ENCODE measurements at places on chromosomes 12 and 14. TPM values are rescaled to one million over a fixed set of nuclear protein-coding genes. Genes with fewer than 3 reads are reported as not detected.

DNA sequence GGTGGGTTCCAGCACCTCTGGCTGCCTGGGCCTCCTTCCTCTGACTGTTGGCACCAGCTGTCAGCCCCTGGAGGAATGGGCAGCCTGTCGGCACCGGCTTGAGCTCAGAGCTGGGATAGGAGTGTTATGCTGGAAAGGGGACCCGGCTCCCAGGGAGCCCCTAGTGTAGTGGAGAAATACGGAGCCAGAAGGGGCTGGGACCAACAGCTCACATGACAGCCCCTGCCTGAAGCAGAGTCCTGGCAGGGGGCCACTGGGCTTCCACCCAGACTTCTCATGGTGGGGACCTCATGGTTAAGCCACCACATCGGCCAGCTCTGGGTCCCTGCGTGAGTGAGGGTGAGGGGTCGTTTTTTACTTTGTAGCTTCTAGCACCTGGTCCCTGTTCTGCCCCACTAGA is 174.5 kb downstream of the TSPAN9 start:
- H3K36me3 ChIP-seq: no peaks in the 10 kb centered on the region
- DNase-seq: no peak
- no peaks in the 10 kb centered on the region for H3K27me3 ChIP-seq
- H3K27ac ChIP-seq: no peak overlapping the region
- no peak overlapping the region for H3K4me3 ChIP-seq

DNA sequence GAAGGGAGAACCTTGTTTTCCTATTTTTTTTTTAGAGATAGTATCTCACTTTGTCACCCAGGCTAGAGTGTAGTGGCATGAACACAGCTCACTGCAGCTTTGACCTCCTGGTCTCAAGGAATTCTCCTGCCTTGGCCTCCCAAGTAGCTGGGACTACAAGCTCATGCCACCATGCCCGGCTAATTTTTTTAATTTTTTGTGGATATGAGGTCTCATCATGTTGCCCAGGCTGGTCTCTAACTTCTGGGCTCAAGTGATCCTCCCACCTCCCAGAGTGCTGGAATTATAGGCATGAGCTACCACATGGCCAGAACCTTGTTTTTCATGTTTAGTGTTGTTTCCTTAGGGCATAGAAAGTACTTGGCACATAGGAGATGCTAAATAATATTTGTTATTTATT is 13.5 kb downstream of the MANSC1 start:
- peaks cover 15% of the 10 kb centered on the region for H3K4me1 ChIP-seq
- no peak for DNase-seq
- H3K27me3 ChIP-seq: no peaks in the 10 kb centered on the region
- no peak overlapping the region for H3K4me3 ChIP-seq
- no peaks in the 10 kb centered on the region for H3K36me3 ChIP-seq

GRCh38 chr14:96109596-96110355 is 70.6 kb downstream of the C14orf132 start:
- H3K27me3 ChIP-seq: no peaks in the 10 kb centered on the region
- H3K27ac ChIP-seq: no peak overlapping the region
- no peak overlapping the region for H3K4me3 ChIP-seq
- H3K4me1 ChIP-seq: no peaks in the 10 kb centered on the region

LPAR5 gene
- 0.03 TPM for polyA plus RNA-seq

DNA sequence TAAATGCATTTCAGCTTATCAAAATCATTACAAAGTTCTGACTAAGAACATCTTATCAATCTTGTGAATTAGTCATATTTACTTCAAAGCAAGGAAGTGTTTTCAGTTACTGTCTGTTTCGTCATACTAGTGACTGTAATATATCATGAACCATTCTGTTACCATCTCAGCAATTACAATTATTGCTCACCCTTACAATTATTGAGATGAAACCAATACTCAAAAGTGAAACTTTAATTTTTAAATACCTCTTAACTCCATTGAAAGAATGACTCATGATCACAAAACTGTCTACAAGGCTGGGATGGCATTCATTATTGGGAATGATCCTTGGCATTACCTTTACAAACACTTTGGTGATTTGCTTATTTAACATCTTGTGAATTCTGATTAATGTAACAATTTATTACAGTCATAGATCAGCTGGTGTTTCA is 90.3 kb downstream of the RPS6KA5 start:
- H3K4me3 ChIP-seq: no peak overlapping the region
- no peaks in the 10 kb centered on the region for H3K4me1 ChIP-seq
- no peak for DNase-seq
- H3K27ac ChIP-seq: no peak overlapping the region

LALBA gene
- polyA plus RNA-seq: not detected

GRCh38 chr14:79586989-79587598 is 624.2 kb downstream of the DIO2 start:
- H3K27ac ChIP-seq: 0 out of 2 replicates have a peak overlapping the region, but pooled peaks have one; percentile 4
- no peaks in the 10 kb centered on the region for H3K27me3 ChIP-seq
- no peak overlapping the region for H3K4me3 ChIP-seq
- no peaks in the 10 kb centered on the region for H3K36me3 ChIP-seq
- no peak for DNase-seq
- H3K4me1 ChIP-seq: no peaks in the 10 kb centered on the region

DNA sequence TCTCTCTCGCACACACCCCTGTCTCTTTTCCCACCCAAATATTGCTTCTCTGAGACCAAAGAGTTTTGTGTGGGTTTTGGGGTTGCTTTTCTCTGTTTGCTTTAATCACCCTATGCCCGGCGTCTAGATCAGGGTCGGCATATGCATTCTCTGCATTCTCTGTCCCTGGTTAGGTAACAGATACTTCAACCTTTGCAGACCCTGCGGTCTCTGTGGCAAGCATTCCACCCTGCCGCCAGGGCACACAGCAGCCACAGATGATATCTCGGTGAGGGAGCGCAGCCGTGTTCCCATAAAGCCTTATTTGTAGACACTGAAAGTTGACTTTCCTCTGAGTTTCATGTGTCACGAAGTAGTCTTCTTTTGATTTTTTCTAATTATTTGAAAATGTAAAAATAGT is 110.4 kb upstream of the FZD10 start:
- H3K27ac ChIP-seq: no peak overlapping the region
- H3K36me3 ChIP-seq: no peaks in the 10 kb centered on the region
- no peaks in the 10 kb centered on the region for H3K4me1 ChIP-seq
- DNase-seq: no peak
- H3K4me3 ChIP-seq: no peak overlapping the region

DNA sequence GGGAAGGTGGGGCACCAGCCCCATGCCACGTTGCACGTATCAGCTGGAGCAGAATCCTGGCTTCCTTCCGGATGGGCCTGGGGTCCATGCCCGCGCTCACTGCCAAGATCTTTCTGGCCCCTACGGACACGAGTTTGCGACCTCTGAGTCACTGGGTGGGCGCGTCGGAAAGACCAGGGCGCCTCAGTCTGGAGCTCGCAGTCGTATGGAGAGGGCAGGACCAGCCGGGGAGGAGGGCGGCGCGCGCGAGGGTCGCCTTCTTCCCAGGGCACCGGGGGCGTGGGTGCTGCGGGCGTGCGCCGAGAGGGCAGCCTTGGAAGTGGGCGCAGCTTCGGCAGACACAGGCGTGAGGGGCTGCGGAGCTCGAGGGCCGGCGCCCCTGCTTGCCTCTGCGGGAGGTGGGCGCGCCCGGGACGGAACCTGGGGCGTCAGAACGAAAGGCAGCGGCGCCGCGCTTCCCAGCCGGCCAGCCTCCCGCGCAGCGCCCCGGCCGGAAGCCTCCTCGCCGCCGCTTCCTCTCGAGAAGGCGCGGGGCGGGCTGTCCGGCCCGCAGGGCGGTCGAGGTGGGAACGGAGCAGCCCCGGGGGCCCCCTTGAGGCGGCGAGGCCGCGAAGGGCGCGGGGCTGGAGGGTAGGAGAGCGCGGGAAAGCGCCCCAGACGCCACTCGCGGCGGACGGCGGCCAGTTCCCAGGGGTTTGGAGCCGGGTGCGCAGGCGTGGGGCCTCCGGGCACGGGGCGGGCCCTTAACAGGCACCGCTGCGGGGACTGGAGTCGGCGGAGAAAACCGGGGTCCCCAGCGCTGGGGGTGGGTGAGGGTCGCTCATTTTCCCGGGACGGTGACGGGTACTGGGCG is at the start of gene ARL6IP4:
Gene ARL6IP4 (plus strand): TSS at position 499 of the 853 bp plus-strand sequence. CDS start 459 bp downstream, outside the sequence.
- H3K27ac ChIP-seq: peak within 1 kb of the TSS; percentile 51
- H3K27me3 ChIP-seq: no peaks in the 10 kb centered on the region
- DNase-seq: peak; percentile 91
- peaks cover 13% of the 10 kb centered on the region for H3K4me1 ChIP-seq
- H3K36me3 ChIP-seq: no peaks in the 10 kb centered on the region

- no peaks in the 10 kb centered on the region for H3K36me3 ChIP-seq
- no peak for DNase-seq
- no peaks in the 10 kb centered on the region for H3K27me3 ChIP-seq
- H3K27ac ChIP-seq: no peak overlapping the region
- peaks cover 7% of the 10 kb centered on the region for H3K4me1 ChIP-seq
- no peak overlapping the region for H3K4me3 ChIP-seq
Measured at GRCh38 chr12:130743176-130743575, 27.1 kb upstream of the RIMBP2 start.

DNA sequence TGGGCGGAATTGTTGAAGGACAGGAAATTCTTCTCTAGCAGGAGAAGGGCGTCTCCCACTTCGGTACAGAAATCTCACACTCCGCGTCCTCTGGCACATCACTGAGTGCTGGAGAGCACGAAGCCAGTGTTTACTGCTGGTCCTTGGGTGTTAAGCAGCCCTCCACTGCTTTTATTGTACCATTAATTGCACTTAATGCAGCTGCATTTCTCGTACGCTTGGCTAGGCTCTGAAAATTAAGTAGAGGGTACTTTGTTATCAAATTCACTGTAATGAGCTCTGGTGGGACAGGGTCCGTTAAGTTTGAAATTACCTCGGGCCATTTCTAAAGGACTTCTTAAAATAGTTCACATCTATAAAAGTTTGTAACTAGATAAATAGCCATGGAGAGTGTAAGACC is 411.2 kb downstream of the NPAS3 start:
- no peaks in the 10 kb centered on the region for H3K27me3 ChIP-seq
- no peak for DNase-seq
- no peak overlapping the region for H3K4me3 ChIP-seq

GRCh38 chr12:114238808-114239207 is 167.1 kb downstream of the TBX5 start:
- H3K36me3 ChIP-seq: no peaks in the 10 kb centered on the region
- H3K27ac ChIP-seq: no peak overlapping the region
- no peaks in the 10 kb centered on the region for H3K4me1 ChIP-seq
- H3K4me3 ChIP-seq: no peak overlapping the region
- no peak for DNase-seq

RBP5 gene
- polyA plus RNA-seq: 0.06 TPM

DNA sequence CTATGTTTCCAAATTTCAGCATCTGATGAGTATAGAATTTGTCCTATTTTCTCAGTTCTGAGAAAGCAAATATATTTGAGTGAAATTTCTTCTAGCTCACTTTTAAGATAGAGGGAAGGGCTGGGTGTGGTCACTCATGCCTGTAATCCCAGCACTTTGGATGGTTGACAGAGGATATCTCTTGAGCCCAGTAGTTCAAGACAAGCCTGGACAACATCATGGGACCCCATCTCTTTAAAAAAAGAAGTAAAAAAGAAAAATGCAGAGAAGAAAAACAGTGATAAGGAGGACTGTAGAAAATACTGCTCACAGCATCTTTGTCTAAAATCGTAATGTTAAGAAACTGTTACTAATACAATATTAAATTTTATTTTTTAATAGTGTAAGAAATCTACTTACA is 2.3 kb upstream of the OR6C70 start:
- DNase-seq: no peak
- H3K4me3 ChIP-seq: no peak overlapping the region
- no peaks in the 10 kb centered on the region for H3K4me1 ChIP-seq

GRCh38 chr14:32597771-32598170 is 268.7 kb downstream of the AKAP6 start:
- peaks cover 43% of the 10 kb centered on the region for H3K4me1 ChIP-seq
- peaks cover 11% of the 10 kb centered on the region for H3K36me3 ChIP-seq
- H3K27ac ChIP-seq: no peak overlapping the region
- H3K27me3 ChIP-seq: no peaks in the 10 kb centered on the region

GRCh38 chr12:124518051-124518932 is 49.1 kb downstream of the NCOR2 start:
- H3K36me3 ChIP-seq: peaks cover 4% of the 10 kb centered on the region
- H3K27ac ChIP-seq: peak overlapping the region; percentile 90
- peaks cover 76% of the 10 kb centered on the region for H3K4me1 ChIP-seq
- peak; percentile 90 for DNase-seq

- peak overlapping the region; percentile 43 for H3K27ac ChIP-seq
- no peak overlapping the region for H3K4me3 ChIP-seq
- no peak for DNase-seq
- peaks cover 11% of the 10 kb centered on the region for H3K36me3 ChIP-seq
- H3K4me1 ChIP-seq: peaks cover 8% of the 10 kb centered on the region
Measured at GRCh38 chr12:6691473-6691872, 2.3 kb upstream of the ZNF384 start.

DNA sequence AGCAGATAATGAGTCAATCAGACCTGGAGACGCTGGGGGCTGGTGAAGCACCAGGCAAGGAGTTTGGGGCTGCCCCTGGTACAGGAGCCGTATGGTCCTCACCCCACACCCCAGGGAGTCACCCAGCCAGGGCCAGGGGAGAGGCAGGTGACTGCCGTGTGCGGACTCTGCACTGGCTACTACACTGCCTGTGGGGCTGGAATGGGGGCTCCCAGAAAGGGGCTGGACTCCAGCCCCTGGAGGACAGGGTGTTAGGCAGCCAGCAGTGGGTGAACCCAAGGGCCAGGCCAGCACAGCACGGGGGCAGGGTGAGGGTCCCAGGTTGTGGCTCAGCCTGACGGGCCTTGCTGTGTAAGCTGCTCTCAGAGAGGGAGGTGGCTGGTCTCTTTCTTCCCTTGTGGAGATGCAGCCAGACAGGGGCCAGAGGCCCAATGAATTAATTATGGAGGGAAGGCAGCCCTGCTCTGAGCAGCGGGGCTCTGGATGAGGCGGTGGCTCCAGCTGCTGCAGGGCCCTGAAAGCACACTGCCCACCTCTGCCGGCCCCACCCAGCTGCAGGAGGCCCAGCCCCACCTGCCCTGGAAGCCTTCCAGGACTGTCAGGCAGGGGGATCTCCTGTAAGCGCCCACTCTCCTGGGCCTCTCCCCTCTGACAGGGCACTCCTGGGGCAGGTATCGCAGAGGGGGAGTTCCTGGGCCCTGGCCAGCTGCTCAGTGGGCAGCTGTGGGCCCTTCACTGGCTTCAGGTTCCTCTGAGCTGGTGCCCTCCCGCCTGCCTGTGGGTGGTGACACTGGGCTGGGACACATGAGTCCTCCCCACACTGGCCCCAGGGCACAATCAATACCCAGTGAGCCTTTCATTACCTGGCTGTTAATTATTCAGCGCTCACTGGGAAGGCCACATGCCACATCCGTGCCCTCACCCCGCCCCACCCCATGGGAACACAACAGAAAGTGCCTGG is 142.5 kb upstream of the C14orf180 start:
- H3K36me3 ChIP-seq: no peaks in the 10 kb centered on the region
- DNase-seq: peak; percentile 82
- no peak overlapping the region for H3K27ac ChIP-seq
- peaks cover 27% of the 10 kb centered on the region for H3K4me1 ChIP-seq
- H3K27me3 ChIP-seq: no peaks in the 10 kb centered on the region

GRCh38 chr14:33676135-33676566 is 274.7 kb downstream of the EGLN3 start:
- no peaks in the 10 kb centered on the region for H3K36me3 ChIP-seq
- peak; percentile 24 for DNase-seq
- no peak overlapping the region for H3K4me3 ChIP-seq
- no peaks in the 10 kb centered on the region for H3K27me3 ChIP-seq

- no peak overlapping the region for H3K4me3 ChIP-seq
- no peak for DNase-seq
- H3K27me3 ChIP-seq: no peaks in the 10 kb centered on the region
- no peak overlapping the region for H3K27ac ChIP-seq
Measured at GRCh38 chr14:72615451-72616121, 278.3 kb downstream of the DPF3 start.

GRCh38 chr12:48237162-48237561 is 34.1 kb upstream of the OR10AD1 start:
- H3K36me3 ChIP-seq: no peaks in the 10 kb centered on the region
- no peak for DNase-seq
- no peak overlapping the region for H3K27ac ChIP-seq
- H3K27me3 ChIP-seq: no peaks in the 10 kb centered on the region

Data from SK-N-SH (cell line).